ENCODE measurements at places on chromosomes 16 and 17.

DNA sequence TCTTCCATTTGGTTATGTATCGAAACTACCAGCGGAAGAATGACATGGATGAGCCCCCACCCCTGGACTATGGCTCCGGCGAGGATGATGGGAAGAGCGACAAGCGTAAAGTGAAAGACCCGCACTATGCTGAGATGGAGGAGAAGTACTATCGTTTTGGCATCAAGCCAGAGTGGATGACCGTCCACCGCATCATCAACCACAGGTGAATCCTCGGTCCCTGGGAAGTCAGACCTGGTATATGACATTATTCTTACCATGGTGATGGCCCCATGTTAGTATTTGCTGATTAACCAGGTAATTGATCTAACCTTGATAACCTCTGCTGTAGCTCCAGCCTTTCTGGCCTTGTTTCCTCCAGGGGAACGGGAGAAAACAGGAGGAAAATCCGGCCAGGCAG, 8.5 kb downstream of the CHD3 start:
- no peak for DNase-seq

DNA sequence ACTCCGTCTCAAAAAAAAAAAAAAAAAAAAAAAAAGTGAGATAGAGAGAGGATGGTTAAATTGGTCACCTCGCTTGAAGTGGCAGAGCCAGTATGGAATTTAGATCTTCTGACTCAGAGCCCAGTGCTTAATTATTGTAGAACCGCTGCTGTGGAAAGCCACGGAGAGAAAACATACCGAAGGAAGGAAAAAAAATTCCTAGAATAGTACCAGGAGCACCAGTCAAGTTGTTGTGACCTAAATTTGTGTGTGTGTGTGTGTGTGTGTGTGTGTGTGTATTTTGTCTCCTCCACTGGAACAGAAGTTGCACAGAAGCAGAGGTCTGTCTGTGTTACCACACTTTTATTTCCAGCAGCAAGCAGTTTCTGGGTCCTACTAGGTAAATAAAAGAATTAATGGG, 10.6 kb upstream of the NUP85 start:
- DNase-seq = no peak

DNA sequence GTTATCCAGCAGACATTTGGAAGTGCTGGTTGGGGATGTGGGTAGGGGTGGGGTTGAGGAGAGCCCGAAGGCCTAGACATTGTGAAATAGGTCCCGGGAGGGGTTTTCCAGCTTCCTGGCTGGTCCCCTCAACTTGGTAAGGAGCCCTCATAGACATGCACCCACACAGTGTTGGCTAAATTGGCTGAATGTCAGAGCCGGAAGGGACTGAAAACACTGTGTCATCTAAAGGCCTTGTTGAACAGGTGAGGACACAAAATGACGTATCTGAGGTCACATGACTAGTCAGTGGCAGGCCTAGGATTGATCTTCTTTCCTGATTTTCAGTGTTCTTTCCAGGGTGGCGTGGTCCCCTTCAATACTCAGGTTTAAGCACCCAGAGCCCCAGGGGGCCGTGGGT, 27.6 kb downstream of the ITGB3 start:
- no peak for DNase-seq

GRCh38 chr17:82878527-82878926, 38.7 kb upstream of the ZNF750 start:
- DNase-seq = no peak

- no peak for DNase-seq
Measured at GRCh38 chr16:68985855-68986254, 119.6 kb upstream of the HAS3 start.

GRCh38 chr16:4487955-4488498, 11.8 kb downstream of the HMOX2 start:
- no peak for DNase-seq

- DNase-seq = no peak
Measured at GRCh38 chr17:68570526-68570925, 30.6 kb downstream of the FAM20A start.

- DNase-seq = no peak
Measured at GRCh38 chr16:69720822-69721430, 5.4 kb downstream of the NQO1 start.

- no peak for DNase-seq
Measured at GRCh38 chr16:57763285-57764005, 27.9 kb downstream of the KATNB1 start.

GRCh38 chr17:12731839-12732238, 57.5 kb upstream of the ARHGAP44 start:
- no peak for DNase-seq

DNA sequence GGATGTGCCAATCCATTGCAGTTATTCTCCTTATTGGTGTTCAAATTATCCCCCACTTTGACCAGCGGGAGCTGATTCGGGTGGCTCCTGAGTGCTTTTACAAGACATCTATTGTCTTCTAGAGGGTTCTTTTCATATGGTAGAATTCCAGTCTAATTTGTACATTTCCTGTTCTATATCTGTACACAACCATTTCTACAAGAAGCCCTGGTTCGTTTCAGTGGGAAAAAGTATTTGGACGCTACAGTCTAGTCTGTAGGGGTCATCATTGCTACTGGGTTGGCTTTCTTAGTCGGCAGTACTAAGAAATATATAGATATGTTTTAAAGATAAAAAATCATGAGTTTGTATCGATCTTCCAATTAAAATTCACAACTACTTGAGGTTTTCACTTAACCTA, 262.6 kb downstream of the MAP2K6 start:
- no peak for DNase-seq

DNA sequence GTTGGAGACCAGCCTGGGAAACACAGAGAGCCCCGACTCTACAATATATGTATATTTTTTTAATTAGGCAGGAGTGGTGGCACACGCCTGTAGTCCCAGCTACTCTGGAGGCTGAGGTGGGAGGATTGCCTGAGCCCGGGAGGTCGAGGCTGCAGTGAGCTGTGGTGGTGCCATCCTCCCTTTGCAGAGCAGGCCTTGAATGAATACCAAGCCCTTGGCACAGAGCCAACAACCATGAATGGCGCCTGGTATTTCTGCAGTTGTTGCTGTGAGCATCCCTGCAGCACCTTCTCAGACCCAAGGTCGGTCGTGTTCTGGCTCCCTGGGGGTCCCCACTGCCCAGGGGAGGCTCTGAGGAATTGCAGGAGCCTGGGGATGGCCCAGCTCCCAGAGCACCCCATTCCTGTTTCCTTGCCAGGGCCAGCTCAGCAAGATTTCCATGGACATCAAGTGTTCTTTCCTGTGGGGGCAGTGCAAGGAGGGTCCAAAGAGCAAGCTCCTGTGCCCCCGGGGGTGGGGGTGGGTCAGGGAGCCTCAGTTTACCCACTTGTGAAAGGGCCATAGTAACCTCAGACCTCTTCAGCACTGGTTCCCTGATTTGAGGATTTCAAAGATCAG, 25.6 kb upstream of the RMI2 start:
- no peak for DNase-seq

GRCh38 chr17:80151333-80151732, 4.4 kb upstream of the EIF4A3 start:
- DNase-seq = no peak

GRCh38 chr16:162271-162991, 3.3 kb upstream of the HBM start:
- no peak for DNase-seq

DNA sequence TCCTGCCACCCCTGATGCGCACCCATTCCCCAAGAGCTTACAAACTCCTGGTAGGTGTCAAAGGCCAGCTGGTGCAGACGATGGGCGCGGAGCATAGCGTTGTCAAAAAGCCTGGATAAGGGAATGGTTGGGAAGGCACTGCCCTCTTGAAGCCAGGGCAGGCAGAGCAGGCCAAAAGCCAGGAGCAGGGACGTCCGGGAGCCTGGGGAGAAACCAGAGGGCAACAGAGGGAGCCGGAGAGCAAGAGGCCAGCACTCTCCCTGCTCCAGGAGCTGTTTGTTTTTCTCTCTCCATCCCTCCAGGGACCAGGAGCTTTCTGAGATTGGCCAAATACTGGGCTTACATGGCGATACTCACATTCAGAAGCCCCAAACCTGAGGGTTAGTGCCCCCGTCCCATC, 334 bp downstream of the GH1 start:
- no peak for DNase-seq

- DNase-seq = no peak
Measured at GRCh38 chr16:69874271-69874670, 76.9 kb upstream of the CLEC18A start.

DNA sequence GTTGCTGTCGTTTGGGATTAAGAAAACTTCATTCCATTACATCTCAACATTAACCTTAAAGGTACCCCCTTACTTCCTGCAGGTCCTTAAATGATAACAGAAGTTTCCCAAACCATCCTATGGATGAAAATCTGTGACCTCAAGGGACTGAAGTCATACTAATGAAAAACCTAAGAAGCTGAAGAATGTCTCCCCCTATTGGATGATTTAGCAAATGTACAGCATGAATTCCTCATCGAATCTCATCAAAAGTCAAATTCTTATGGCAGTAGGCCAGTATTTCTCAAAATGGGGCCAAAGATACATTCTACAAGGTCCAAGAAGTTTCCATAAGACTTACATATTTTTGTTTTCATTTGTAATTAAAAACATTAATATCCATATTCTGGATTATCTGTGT, 13.5 kb downstream of the SCO1 start:
- DNase-seq = no peak

GRCh38 chr17:66511135-66511534, 208.7 kb downstream of the PRKCA start:
- no peak for DNase-seq

GRCh38 chr17:32356378-32356743, 6.4 kb downstream of the ZNF207 start:
- DNase-seq = no peak

DNA sequence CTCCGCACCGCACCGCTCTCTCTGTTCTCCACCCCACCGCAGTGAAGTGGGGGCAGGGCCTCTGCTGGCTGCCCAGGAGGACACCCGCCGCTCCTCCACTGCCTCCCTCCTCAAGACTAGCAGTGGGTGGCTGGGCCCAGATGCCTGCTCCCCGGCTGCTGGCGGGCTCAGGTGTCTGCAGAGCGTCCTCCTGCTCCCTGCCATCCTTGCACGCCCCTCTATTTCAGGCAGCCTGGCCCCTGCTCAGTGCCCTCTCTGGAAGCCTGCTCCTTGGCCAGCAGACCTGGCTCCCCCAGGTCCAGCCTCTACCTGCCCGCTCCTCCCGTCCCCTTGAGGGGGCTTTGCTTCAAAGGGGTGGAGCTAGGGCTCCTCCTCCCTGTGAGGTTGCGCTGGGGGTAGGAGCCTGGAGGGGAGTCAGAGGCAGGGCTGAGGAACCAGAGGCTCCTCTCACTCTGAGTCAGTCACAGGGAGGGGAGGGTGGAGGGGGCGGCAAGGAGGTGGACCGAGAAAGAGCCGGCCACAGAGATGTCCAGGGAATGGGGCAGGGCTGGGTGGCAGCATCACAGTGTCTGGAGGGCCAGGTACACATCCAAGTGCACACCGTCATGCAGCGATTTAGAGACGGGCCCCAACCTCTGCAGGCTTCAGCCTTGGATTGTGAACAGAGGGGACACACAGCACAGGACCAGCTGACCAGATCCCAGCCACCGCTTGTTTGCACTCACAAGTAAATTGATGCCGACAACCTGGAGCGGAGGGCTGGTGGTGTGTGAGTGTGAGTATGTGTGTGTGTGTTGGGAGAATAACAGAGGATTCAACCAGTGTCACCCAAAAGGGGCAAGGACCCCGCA, 9.8 kb upstream of the TMEM92 start:
- no peak for DNase-seq

GRCh38 chr16:12347365-12347764, 370.8 kb downstream of the SNX29 start:
- DNase-seq = no peak

DNA sequence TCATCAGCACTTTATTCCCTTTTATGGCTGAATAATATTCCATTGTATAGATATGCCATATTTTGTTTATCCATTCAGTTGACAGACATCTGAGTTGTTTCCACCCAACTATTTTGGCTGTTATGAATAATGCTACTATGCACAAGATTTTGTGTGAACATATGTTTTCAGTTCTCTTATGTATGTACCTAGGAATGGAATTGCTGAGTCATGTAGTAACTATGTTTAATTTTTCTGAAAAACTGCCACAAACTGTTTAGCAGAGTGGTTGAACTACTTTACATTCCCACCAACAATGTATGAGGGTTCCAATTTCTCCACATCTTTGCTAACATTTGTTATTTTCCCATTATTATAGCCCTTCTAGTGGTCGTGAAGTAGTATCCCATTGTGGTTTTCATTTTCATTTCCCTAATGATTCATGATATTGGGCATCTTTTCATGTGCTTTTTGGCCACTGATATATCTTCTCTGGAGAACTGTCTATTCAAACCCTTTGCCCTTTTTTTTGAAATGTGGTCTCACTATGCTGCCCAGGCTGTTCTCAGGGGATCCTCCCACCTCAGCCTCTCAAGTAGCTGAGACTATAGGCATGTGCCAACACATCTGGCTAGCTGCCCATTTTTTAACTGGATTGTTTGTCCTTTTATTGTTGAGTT, 26.3 kb downstream of the SMURF2 start:
- no peak for DNase-seq

DNA sequence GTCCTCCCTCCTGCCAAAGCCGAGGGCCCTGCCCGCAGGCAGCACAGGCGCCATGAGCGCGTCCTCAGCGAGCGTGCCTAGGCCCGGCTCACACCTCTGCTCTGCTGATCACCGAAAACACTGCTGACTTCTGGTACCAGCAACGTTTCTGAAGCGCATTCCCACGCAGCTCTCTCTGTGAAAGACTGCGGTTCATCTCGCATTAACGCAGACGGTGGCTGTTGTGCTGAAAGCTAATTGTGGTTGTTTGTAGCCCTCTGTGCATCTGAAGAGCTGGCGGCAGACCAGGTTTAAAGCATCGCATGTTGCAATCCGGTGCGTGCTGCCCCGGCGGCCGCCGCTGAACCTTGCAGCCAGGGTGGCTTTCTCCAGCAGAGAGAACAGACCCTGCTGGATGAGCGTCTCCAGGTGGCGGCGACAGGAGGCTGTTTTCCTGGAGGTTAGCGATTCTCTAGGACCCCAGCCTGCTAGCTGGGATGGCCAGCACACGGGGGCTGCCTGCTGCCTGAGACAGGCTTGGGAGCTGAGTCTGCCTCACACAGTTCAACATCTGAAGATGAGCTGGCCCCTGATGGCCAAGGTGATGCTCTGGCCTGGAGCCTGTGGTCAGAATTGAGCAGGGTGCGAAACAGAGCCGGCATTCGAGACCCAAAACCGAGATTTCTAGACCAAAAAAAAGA, 49.8 kb upstream of the CHMP6 start:
- no peak for DNase-seq

- no peak for DNase-seq
Measured at GRCh38 chr17:32279891-32280716, 14.5 kb downstream of the RHBDL3 start.

- no peak for DNase-seq
Measured at GRCh38 chr16:56408379-56409098, 16.8 kb downstream of the AMFR start.

GRCh38 chr17:51721730-51722129, 436.8 kb downstream of the CA10 start:
- DNase-seq = no peak

GRCh38 chr16:79400462-79401149, 199.9 kb downstream of the MAF start:
- no peak for DNase-seq

DNA sequence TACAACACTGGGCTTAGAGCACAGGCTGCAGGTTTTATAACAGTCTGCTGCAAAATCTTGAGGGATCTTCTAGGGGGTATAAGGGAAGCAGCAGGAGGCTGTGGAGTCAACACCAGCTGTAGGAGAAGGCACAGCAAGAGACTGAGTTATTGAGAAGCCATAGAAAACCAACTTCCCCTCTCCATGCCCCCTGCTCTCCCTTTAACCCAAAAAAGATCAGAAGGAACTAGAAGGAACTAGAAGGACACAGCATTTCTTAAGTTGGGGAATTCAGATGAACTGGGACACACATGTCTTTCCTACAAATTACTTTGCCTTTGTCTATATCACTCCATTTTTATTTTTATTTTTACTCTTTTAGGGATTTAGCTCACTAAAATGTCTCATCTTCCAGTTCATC, 6.2 kb upstream of the CCL18 start:
- no peak for DNase-seq
